NCI-H1092 treated with DMSO at 0.1 percent for 48 hours (cell line): ENCODE measurements at places on chromosomes 13 and 19.

DNA sequence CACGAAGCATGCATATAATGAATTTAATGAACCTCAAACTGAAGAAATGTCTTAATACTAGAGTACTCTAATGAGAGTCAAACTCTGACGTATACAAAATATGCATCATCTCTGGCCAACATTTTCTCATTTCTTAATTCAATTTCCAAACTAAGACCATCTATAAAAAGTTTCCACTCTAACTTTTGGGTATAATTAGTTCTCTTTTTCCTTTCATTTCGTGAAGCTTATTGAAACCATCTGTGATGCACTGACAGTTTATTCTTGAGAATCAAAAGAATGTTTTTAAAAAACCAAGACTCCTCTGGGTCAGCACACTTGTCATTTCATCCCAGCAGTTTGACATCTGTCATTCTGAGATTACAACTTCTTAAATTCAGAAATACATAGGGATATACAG, 90.0 kb downstream of the CAB39L start:
- no peak for DNase-seq

DNA sequence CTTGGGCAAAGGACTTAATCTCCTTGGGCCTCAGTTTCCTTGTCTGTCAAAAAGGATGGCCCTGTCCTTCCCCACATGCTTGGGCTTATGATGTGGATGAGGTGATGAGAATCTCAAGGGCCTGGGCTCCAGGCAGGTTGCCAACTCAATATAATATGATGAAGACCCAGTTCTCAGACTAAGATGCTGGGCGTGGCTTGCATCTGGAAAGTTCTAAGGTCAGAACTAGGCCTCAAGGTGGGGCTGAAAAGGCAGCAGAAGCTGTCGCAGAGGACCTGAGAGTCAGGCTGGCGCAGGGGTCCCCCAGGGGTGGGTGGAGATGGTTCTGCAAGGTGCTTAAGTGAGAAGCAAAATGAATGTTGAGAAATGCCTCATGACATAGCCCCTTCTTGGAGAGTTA, 58.8 kb downstream of the RGCC start:
- DNase-seq = no peak

DNA sequence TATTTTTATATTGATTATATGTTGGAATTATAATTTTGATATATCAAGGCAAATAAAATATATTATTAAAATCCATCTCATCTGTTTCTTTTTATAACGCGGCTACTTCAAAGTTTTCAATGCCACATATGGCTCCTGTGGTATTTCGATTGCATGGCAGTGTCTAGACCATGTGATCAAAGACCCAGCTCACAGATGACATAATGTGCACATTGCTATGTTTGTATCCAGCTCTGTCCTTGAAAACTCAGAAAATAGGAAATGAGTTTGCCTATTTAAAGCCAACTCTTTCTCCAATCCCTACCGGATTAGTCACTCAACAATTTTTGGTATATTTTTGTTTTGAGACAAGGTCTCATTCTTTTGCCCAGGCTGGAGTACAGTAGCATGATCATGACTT, 26.2 kb downstream of the TMTC4 start:
- no peak for DNase-seq

DNA sequence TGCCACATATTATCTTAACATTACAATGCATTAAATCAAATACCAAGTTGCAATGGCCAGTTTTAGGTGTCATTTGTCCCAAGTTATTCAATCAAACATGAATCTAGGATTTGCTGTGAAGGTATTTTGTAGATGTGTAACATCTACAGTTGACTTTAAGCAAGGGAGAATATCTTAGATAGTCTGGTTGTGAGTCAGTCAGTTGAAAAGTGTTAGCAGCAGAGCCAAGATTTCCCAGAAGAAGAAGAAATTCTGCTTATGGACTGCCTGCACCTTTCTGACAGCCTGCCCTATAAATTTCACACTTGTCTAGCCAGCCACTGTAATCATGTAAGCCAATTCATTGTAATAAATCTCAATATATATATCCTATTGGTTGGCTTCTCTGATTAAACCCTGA, 41.3 kb upstream of the INTS6 start:
- DNase-seq = no peak

DNA sequence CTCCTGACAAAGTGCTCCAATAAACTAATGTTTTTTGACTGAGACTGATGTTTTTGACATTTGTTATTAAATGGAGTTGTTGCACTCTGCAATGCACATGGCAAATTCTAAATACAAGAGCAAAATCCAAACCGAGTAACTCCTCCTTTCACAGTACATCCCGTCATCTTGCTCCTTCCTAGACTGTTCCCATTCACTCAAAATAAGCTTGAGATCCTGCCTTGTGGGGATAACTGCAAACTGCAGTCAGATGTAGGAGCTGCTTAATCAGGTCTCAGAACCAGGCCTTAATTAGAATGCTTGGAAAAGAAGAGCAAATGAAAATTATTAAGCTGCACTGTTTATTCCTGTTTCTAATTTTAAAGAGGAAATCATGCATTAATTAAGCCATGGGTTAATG, 134.8 kb upstream of the SPRY2 start:
- no peak for DNase-seq

GRCh38 chr13:64640002-64640401, 2590.1 kb downstream of the PCDH9 start:
- peak; percentile 32 for DNase-seq

DNA sequence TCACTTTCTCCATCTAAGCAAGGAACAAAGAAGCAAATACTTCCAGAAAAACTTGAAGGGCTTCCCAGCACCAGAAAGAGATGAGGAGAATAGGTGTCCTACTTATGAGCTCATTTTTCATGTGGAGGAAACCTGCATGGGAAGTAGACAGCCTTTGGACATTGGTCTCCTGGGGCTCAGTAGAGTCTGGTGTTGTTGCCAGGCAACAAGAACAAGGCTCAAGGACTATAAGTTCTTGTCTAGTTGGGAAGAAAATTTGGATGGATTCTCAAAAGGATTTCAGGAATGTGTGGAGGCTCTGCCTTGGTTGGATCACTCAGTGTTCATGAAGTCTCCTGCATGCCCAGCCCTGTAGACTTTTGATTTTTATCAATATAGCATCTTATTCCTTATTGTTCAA, 84.5 kb downstream of the MBNL2 start:
- DNase-seq = no peak

GRCh38 chr13:40379794-40380578, 286.5 kb downstream of the FOXO1 start:
- DNase-seq = no peak

DNA sequence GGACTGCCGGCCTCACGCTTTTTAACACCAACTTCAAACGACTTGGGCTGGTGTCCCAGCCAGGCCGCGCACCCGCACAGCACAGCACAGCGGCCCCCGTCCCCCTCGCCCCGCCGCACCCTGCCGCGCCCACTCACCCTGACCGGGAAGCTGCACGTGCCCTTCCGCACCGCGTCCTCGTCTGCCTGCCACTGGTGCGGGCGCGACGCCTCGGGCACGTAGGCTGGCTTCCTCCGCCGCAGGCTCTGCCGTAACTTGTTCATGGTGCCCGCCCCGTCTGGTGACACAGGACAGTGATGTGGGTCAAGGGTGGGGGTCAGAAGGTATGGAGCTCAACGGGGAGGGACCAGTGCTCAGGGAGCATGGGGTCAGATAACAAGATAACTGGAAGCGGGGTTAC, 6.2 kb downstream of the NUMBL start:
- DNase-seq = no peak

DNA sequence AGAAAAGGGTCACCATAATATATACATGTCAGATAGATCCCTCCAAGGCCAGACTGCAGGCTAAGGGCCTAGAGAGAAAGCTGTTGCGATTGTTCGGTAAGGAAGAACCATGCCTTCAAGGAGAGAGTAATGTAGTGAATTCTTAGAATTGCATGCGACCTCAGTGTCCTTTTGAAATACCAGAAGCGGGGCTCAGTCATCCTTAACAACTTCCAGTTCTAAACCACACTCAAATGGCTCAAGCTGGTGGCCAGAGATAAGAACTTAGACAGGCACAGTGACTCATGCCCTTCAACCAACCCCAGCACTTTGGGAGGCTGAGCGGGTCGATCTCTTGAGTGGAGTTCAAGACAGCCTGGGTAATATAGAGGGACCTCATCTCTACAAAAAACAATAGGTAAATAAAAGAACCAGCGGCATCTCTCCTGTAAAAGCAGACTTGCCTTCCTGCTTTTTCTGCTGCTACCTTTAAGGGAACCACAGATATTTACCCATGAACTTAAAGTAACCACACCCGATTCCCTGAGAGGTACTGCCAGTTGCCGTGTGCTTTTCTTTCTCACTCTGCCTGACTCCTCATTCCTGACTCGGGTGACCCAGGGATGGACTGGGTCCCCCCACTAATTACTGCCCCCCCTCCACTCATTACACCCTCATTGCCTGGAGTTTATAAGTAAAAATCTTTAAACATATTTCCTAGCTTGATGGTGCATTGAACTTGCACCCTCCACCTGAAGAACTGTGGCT, 15.4 kb upstream of the SIGLEC6 start:
- DNase-seq = no peak

- no peak for DNase-seq
Measured at GRCh38 chr19:11166281-11167142, 10.9 kb upstream of the SPC24 start.

GRCh38 chr19:16283210-16284061, 41.2 kb upstream of the KLF2 start:
- DNase-seq = peak; percentile 76

DNA sequence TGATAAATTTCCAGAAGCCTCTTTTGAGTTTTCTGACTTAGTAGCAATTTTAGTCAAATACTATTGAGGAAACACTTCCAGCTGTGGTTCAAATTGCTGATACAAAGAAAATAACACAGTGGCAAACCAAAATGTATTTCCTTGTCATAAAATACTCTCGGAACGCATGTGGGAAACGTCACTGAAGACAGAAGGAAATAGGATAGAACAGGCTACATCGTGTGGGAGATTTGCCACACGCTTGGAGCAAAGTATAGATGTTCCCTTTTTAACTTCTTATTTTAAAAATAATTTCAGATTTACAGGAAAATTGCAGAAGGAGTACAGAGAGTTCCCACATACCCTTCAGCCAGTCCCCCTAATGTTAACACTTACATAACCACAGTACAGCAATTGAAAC, 88.8 kb downstream of the ING1 start:
- DNase-seq = no peak

GRCh38 chr19:57675881-57676280, 5.9 kb upstream of the ZNF551 start:
- DNase-seq = no peak

- DNase-seq = no peak
Measured at GRCh38 chr19:53634768-53635167, 3.0 kb downstream of the DPRX start.

DNA sequence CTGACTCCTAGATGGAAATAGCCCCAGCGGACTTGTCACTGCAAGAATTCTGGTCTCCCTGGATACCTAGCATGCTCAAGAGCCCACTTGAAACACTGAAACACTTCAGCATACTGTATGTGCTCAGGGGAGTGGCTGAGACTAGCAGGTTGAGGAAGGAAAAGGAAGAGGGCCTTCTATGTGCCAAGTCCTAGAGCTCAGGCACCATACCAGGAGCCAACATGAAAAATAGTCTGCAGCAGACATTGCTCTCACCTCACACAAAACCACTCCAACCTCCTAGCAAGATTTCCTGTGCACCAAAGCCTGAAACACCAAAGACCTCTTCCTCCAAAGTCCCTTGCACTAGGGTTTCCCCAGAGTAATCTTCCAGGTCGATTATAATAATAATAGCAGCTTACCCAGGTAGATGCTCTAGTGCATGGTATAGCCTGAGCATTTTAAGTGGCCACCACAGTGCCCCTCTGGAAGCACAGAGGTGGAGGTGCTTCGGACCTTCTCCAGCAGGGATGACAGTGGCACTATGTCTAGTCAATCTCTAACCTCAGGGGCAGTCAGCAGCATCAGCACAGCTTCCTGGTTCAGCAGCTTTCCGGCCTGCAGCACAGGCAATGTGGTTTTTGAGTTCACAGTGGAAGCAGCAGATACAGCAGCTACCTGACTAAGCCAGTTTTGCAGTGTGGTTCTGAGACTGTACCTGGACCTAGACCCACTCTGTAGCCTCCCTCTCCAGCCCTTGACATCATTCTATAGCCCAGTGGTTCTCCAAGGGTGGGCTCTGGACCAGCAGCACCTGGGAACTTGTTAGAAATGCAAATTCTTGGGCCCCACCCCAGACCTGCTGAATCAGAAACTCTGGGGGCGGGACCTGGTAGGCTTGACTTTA, 45.6 kb upstream of the UBE2L5 start:
- no peak for DNase-seq

GRCh38 chr19:39498798-39499642, at the start of gene DLL3:
Gene DLL3 (plus strand): TSS chr19:39498947. CDS start chr19:39498975, 28 bp downstream.
- peak; percentile 71 for DNase-seq

- no peak for DNase-seq
Measured at GRCh38 chr13:93268327-93269028, 41.9 kb downstream of the GPC6 start.

DNA sequence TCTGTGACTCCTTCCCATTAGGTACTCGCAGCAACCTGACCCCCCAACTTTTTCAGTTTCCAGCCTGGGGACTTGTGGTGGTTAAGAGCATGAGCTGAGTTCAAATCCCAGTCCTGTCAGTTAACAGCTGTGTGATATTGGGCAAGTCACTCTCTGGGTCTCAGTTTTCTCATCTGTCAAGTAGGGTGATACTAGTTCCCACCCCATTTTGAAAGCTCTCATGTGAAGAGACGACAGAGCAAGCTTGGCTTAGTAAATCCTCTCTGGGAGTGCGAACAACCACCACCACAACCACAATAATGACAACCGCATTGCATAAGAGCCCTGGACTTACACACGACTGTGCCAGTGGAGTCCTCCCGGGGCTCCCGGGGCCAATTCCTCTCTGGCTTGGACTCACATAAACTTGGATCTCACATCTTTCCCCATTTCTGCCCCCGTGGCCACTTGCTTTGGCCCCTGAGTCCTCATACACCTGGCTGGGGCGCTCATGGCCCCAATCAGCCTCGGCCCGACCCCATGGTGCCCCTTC, 454 bp downstream of the BLVRB start:
- DNase-seq = no peak

DNA sequence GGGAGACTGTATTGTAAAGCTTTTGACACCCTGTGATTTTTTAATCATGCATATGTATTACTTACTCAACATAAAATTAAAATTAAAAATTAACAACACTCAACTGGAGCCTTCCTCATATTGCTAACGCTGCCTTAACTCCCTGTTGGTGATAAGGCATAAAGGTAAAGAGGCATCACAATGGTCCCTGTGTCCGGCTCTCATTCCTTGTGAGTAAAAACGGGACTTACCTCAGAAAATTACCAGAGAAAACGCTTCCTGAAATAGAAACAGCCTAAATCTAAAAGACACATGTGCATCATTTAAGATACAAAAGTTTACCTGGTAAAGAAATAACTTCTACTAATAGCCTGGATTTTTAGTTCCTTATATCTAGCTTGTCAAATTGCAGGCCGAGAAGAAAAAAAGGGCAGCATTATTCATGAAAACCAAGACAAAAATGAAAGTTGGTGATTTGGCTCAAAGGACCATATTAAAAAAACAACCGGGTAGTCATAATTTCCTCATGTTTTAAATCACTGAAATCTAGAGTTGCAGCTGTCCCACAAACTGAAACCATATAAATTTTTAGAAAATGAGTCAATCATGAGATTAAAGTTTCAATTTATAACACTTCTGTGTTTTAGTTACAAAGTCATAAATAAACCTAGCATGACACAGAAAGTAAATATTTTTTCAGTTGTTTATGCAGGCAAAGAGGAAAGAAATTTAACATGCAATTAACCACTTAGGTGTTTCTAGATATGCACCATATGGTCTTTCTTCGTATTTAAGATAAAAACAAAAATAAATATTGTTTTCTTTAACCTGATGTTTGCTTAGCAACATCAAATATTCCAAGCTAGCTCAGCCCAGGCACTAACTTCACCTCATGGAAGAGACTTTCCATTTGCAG, 94.7 kb downstream of the MIPEP start:
- DNase-seq = no peak

- DNase-seq = peak; percentile 76
Measured at GRCh38 chr13:95300625-95301182, 547 bp downstream of the ABCC4 start.
